ENCODE measurements at places on chromosomes 2 and 18. TPM values are rescaled to one million over a fixed set of nuclear protein-coding genes. Genes with fewer than 3 reads are reported as not detected.

- H3K27me3 ChIP-seq, result no peaks in the 10 kb centered on the region
- H3K36me3 ChIP-seq, result peaks cover 61% of the 10 kb centered on the region
- H3K27ac ChIP-seq, result no peak overlapping the region
- H3K4me1 ChIP-seq, result peaks cover 7% of the 10 kb centered on the region
- no peak for DNase-seq
Observed at GRCh38 chr2:218264773-218265561, 4.2 kb downstream of the GPBAR1 start.

The RAB17 gene
- not detected for total RNA-seq

- H3K4me3 ChIP-seq, result no peak overlapping the region
- DNase-seq, result no peak
- no peaks in the 10 kb centered on the region for H3K4me1 ChIP-seq
- no peaks in the 10 kb centered on the region for H3K36me3 ChIP-seq
Observed at GRCh38 chr18:53796040-53796729, 428.3 kb downstream of the MBD2 start.

GRCh38 chr2:236001854-236002253 lies 166.3 kb downstream of the GBX2 start:
- no peaks in the 10 kb centered on the region for H3K4me1 ChIP-seq
- no peak overlapping the region for H3K27ac ChIP-seq
- no peak overlapping the region for H3K4me3 ChIP-seq
- H3K27me3 ChIP-seq, result no peaks in the 10 kb centered on the region

The GAREM2 gene
- total RNA-seq, result 6.5 TPM

- no peak overlapping the region for H3K27ac ChIP-seq
- H3K4me1 ChIP-seq, result no peaks in the 10 kb centered on the region
- no peaks in the 10 kb centered on the region for H3K27me3 ChIP-seq
- peaks cover 3% of the 10 kb centered on the region for H3K36me3 ChIP-seq
- no peak overlapping the region for H3K4me3 ChIP-seq
Observed at GRCh38 chr2:30566631-30567030, 119.6 kb downstream of the LCLAT1 start.

The TRIM54 gene
- not detected for total RNA-seq

- no peaks in the 10 kb centered on the region for H3K27me3 ChIP-seq
- no peak overlapping the region for H3K4me3 ChIP-seq
- no peak overlapping the region for H3K27ac ChIP-seq
- no peaks in the 10 kb centered on the region for H3K36me3 ChIP-seq
- H3K4me1 ChIP-seq, result no peaks in the 10 kb centered on the region
- DNase-seq, result no peak
Observed at GRCh38 chr2:162890690-162891311, 52.2 kb upstream of the KCNH7 start.

The SERPINB4 gene
- not detected for total RNA-seq

DNA sequence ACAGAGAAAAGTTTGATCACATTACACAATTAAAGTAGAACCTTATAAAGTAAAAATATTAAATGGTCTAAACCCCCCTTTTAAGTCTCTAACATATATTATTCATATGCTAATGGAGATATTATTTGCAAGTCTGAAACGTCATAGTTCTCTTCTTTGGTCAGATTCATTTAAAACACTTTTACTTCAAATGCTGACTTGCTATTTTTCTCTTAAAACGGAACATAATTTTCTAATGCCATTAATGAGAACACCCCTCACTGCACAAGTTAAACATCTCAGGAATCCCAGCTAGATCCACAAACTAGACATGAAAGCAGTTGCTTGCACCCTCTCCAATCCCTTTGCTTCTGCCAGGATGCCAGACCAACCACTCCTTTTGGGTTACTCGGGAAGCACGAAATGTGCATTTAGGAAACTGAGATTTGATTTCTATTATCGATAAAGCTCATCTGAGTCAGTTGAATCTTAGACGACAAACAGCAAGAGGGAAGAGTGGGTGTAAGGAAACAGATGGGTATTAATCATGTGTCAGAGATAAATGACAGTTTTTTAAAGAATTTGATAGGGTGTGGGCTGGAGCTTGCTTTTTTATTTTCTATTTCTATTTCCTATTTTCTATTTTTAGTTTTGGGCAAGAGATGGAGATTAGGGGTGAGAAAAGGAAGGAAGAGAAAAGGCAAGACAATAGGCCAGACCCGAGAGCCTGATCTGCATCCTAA lies 1.5 kb downstream of the ADD2 start:
- peaks cover 5% of the 10 kb centered on the region for H3K4me1 ChIP-seq
- peak overlapping the region; percentile 73 for H3K4me3 ChIP-seq
- no peaks in the 10 kb centered on the region for H3K27me3 ChIP-seq
- H3K36me3 ChIP-seq, result no peaks in the 10 kb centered on the region
- no peak overlapping the region for H3K27ac ChIP-seq

DNA sequence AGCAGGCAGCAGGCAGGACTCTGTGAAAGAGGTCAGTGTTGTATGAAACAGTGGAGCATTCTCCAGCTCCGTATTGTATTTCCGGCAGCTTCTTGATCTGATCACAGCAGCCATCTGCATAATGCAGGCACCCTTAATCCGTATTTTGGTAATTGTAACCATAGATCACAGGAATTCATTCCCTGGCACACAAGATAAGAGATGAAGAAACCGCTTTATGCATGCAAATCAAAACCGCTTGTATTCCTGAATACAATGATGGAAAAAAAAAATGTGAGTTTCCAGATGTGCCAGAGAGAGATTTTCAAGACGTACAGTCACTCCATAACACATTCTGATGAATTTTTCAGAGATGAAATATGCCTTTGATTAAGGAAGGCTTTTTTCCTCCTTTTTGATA lies 221.3 kb downstream of the ACKR3 start:
- no peak for DNase-seq
- no peaks in the 10 kb centered on the region for H3K27me3 ChIP-seq
- H3K36me3 ChIP-seq, result no peaks in the 10 kb centered on the region
- no peak overlapping the region for H3K4me3 ChIP-seq

DNA sequence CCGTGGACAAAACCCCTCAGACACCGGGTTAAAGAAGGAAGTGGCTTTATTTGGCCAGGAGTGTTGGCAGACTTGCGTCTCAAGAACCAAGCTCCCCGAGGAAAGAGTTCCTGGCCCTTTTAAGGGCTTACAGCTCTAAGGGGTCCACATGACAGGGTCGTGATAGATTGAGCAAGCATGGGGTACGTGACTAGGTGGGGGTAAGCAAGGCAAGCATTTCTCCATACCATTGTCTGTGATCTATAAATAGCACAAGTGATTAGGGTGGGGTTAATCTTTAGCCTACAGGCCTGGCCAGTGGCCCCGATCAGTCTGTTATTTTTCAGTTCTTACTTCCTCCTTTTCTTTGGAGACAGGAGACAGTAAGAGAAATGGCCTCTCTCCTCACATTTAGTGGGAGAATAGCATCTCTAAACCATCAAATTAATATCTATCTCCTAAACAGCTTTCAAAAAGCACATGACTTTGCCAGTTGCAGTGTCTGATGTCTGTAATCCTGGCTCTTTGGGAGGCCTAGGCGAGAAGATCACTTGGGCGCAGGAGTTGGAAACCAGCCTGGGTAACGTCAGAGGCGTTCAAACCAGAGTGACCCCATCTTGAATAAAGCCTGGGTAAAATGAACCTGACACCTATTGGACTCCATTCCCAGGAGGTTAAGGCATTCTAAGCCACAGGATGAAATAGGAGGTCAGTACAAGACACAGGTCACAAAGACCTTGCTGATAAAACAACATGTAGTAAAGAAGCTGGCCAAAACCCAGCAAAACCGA lies 18.3 kb upstream of the CNOT11 start:
- H3K4me1 ChIP-seq, result no peaks in the 10 kb centered on the region
- no peaks in the 10 kb centered on the region for H3K36me3 ChIP-seq
- DNase-seq, result no peak
- no peaks in the 10 kb centered on the region for H3K27me3 ChIP-seq
- no peak overlapping the region for H3K4me3 ChIP-seq

The POTEC gene
- total RNA-seq, result not detected

GRCh38 chr2:207483477-207483876 lies 46.3 kb upstream of the CREB1 start:
- H3K4me3 ChIP-seq, result no peak overlapping the region
- no peaks in the 10 kb centered on the region for H3K36me3 ChIP-seq
- no peak overlapping the region for H3K27ac ChIP-seq
- H3K27me3 ChIP-seq, result no peaks in the 10 kb centered on the region
- no peak for DNase-seq

Measured in naive thymus-derived CD4-positive, alpha-beta T cell (primary cell).